ENCODE measurements at places on chromosomes 2 and 18.

DNA sequence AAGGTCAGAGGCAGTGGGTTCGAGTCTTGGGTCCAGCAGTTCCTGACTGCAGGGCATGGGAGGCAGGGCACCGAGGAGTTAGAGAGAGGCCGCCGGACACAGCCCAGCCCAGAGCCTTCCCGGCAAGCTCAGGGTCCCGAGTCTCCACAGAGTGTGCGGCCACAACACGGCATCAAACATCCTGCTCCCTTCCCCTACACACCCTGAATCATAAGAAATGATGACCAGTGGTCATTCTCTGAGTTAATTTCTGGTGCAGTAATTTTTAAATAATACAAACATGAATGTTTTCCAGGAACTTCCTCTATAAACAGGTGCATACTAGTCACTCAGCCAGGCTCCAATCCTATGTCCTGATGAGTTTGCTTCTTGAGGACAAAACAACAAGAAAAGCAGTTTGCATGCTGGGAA, 118.0 kb downstream of the PXDN start:
- DNase-seq, result no peak

DNA sequence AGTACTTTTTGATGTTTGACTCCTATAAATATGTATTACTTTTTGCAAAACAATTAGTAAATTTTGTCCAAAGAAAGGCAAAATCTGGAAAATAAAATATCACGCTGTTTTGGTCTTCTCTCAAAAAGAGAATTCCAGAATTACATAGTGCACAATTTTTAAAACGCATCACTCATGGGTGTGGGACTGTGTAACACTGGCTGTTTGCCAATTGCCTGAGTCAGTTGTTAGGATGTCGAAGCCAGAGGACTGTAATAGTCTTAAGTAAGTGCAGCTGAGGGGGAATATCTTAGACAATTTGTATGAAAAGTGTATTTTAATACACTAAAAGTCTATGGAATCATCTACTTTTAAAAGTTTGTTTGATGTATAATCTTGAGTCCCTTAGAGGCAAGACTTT, 24.1 kb upstream of the EPHA4 start:
- DNase-seq, result no peak

GRCh38 chr2:157061799-157062198, 195.7 kb upstream of the GALNT5 start:
- no peak for DNase-seq

GRCh38 chr2:222965555-222965954, 86.4 kb upstream of the KCNE4 start:
- DNase-seq, result no peak

DNA sequence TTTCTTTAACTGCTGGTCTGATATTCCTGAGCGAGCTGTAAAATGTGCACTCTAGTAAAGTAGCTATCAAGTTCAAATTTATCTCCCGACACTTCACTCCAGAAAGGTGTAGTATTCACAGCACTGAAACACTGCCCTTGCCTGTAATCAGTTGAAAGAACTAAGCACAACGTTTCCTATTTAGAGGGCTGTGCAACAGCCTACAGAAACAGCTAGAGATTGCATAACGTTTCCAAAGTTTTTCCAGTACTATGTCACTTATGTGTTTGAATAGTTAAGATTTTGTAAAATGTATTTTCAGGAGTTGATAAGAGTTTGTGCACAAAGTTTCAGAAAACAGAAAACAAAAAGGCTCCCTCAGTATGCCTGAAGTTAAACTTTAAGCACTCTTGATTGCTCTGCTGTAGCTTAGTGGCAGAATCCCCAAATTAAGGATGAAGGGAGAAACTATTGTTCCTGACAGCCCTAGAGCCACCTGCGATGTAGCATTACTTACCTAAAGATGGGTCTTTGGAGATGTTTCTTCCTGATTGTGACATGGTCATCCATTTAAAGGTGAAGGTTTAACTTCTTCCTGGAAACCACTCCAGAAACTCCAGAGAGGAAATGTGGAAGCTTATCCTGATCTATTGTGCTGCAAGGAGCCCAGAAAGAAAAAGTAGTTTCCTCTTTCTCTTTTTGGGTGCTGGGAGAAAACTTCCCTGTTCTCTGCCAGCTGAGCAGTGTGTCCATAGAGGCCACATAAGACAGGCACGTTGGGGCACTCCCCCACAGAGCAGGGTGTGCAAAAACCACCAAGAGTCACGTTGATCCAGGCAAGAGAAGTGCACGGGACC, 536 bp downstream of the PDE1A start:
- no peak for DNase-seq

GRCh38 chr18:23523429-23524212, 20.3 kb downstream of the RMC1 start:
- DNase-seq, result no peak
